ENCODE measurements at places on chromosomes 5 and 9. TPM values are rescaled to one million over a fixed set of nuclear protein-coding genes. Genes with fewer than 3 reads are reported as not detected.

The C9orf78 gene
- 61.6 TPM for total RNA-seq

The MLANA gene
- not detected for total RNA-seq

The IRGM gene
- total RNA-seq: 0.96 TPM

The SH3GLB2 gene
- 90.5 TPM for total RNA-seq

The ADAMTS13 gene
- 2.4 TPM for total RNA-seq

GRCh38 chr5:20604992-20605391, 617.0 kb upstream of the CDH18 start:
- DNase-seq: no peak

DNA sequence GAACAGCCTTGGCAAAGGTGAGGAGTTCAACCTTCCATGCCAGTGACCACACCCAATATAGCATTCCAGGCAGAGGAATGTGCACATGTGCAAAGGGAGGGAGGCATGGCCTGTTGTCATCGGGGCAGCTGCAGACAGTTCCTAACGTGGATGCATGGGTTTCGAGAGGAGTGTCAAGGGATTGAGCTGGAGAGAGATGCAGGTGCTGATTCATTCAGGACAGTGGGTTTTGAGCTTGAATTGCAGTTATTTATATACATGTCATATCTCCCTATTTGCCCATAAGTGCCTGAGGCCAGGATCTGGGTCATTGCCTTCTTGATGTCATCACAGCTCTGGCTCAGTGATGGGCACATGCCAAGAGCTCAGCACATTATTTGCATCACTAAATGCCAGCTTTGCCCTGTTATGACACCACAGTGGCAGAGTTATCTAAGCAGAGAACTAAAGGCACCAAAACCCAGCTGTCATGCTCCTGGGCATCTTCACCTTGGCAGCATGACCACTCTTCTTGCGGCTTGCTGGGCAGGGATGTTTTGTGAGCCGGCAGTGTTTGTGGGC, 278.0 kb downstream of the NTRK2 start:
- no peak for DNase-seq

DNA sequence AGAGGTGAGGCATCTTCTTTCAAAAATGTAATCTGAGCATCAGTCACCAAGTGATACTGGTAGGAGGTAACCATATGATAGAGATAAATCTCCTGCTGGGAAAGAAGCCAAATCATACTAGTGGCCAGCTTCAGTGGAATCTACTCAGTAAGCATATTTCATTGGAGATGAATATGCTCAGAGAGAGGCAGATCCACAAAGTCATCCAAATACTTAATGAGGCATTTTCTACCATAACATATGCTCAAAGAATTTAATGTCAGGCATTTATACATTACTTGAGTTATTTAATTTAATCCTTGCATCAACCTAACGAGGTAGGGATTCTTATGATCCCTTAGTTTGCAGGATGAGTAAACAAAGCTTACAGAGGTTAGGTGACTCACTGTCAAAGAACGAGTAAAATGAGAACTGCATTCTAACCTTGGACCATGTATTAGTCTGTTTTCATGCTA, 50.9 kb upstream of the DMRTA1 start:
- no peak for DNase-seq

DNA sequence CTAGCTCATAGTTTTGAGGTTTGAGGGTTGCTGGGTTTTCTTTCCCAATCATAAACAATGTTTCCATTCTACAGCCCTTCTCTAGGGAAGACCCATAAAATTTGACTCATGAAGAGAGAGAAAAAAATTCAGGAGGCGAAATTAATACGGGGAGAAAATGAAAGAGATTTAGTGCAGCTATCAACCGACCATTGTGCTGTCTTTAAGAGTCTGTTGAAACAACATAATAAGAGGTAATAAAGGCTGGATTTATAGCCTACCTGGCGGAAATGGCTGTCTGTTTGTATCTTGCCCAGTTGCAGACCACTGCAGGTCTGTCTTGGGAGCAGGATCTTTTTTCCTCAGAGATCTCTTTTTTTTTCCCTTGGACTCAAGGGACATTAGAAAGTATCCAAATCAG, 66.9 kb downstream of the TLR4 start:
- no peak for DNase-seq

DNA sequence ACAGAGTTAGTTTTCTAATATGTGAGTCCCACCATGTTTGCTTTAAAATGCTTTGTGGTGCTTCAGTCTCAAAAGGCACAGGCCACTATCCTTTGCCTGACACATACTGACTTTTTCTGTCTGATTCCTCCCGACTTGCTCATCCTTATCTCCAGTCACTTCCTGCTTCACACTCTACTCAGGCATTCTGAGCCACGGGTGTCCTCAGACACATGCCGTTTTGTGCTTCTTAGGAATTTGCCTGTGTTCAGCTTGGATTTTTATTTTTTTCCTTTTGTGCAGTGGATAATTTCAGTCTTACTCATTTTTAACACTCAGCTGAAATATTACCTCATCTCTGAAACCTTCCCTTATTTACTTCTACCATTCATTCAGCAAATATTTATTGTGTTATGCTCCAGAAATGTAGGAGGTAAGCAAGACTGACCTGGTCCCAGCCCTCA, 54.1 kb downstream of the MAN2A1 start:
- no peak for DNase-seq

- no peak for DNase-seq
Observed at GRCh38 chr5:170773024-170773985, 10.2 kb upstream of the GABRP start.

GRCh38 chr5:157547941-157548512, 27.5 kb downstream of the ADAM19 start:
- DNase-seq: no peak

DNA sequence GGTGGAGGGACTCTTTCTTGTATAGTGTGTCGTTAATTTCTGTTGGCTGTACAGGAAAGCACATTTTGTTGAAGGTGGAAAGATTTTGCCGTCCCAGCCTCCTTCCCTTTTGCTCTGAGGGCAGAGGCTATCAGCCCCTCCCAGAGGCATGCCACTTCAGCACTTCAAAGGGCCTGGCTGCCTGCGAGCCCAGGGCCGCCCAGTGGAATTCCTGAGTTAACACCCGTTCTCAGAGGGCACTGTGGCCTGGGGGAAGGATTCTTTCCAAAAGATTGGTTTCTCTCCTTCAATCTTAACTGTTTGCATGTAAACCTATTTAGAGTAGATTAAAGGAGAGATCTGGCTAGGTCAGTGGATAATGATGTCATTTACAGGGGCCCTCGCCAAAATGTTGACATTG, 238.6 kb downstream of the FANCC start:
- no peak for DNase-seq

Measured in activated CD4-positive, alpha-beta memory T cell treated with anti-CD3 and anti-CD28 coated beads, Interleukin-2, amount 10 ng/mL, durations not matched to agents 7 days and 5 days (primary cell).